ENCODE measurements at places on chromosomes 12 and 14.

DNA sequence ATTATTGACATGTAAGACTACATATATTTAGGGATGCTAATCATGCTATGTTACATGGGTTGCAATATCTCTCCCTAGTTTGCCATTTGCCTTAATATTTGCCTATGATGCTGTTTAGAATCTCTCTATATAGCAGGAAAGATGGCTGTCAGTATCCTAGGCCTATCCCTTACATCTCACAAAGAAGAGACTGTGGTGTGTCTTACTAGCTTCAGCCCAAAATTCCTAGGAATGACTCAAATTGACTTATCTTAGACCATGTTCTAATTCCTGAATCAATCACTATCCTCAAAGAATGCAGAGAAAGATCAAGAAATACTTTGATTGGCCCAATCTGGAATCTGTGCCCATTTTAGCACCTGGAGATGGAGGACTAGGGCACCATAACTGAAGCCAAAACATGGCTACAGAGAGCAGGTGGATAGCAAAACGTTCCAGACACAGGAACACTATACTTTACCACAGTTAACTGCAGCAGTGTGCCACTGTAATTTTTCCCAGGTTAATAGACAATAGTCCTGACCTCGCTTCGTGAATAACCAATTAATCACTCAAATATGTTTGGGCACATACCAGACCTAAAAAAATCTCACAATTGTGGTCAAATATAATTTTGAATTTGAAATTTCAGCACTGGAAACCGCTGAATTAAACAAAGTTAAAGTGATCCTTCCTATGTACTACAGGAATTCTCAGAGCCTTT is 32.7 kb upstream of the GLIPR1 start:
- DNase-seq: no peak

- peak; percentile 52 for DNase-seq
These were observed 8.9 kb downstream of the AJUBA start for GRCh38 chr14:22973217-22974032.

- no peak for DNase-seq
These were observed 86.0 kb upstream of the OTX2 start for GRCh38 chr14:56896231-56896630.

- DNase-seq: no peak
These were observed 122.9 kb upstream of the ATP2B1 start for GRCh38 chr12:89831310-89832095.

DNA sequence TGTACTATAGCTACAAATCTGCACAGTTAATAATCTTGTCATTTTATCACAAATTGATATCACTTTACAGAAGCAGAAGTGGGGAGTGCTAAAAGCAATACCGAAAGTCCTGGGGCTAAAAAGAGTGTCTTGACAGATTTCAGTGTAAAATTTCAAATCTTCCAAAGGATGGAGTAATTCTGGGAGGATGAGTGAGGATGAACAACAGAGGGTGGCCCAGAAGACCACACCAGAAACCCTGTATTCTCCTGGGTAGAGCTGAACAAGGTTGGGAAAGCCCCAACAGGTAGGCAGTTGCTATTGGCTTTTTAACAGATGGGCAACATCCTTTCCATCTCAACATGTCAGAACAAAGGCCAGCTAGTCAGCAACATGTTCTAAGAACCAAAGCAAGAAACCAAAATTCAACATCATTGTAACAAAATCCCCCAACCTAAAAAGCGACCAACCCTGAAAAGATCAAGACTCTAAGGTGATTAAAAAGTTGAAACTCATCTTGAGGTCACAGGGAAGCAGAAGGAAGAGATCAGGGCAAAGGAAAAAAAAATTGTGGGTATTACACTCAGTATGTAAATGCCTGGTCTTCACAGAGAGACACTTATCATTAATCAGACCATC is 38.8 kb downstream of the CBX5 start:
- no peak for DNase-seq

- peak; percentile 67 for DNase-seq
These were observed 1.0 kb upstream of the DUSP6 start for GRCh38 chr12:89353188-89353822.

DNA sequence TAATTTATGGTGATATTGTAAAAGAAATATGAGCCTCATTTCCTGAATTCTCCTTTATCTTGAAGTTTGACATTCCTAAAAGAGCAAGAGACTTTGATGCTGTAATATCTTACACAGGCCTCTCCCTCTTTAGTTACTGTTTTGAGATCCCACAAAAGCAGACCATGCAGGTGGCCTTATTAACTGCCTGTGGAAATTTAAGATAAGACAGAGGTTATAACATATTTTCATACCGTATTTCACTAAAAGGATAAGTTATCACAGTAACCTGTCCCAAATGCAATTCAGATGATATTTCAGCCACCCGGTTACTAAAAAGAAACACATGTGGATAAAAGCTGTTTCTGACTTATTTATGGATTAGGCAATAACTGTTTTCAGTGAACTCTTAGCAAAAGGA is 150.1 kb downstream of the NAV3 start:
- no peak for DNase-seq

All from activated CD8-positive, alpha-beta memory T cell treated with anti-CD3 and anti-CD28 coated beads, Interleukin-2, amount 10 ng/mL, durations not matched to agents 7 days and 5 days (primary cell).